Renal cortex interstitium (tissue), 15 donors: ENCODE measurements at places on chromosomes 5 and 9.

DNA sequence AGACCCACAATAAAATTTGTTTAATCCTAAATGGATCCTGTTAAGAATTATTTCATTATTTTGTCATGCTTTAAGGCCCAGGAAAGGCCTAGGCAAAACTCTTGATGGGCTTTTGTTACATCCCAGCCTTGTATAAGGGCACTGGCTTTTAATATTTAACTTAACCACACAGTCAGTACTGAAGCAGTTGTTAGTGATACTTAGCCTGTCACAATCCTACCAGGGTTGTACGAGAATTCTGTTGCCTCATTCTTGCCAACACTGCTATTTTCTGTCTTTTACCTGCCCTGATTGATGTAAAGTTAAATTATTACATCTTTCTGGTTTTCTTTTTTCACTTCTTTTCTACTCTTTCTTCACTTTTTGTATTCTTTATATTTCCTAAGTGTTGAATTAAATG is 10.9 kb downstream of the ZNF169 start:
- no peak for DNase-seq

- DNase-seq: no peak
Measured at GRCh38 chr9:100457517-100457916, 15.4 kb upstream of the TMEFF1 start.

GRCh38 chr5:129917224-129917623 is 13.0 kb downstream of the CHSY3 start:
- DNase-seq: no peak

GRCh38 chr9:82154573-82154972 is 166.0 kb downstream of the SPATA31D1 start:
- no peak for DNase-seq

GRCh38 chr5:160470437-160471361 is 49.0 kb downstream of the PTTG1 start:
- DNase-seq: no peak

GRCh38 chr5:123496892-123497291 is 15.1 kb upstream of the CSNK1G3 start:
- no peak for DNase-seq

- no peak for DNase-seq
Measured at GRCh38 chr5:83357621-83358231, 113.8 kb upstream of the VCAN start.

GRCh38 chr5:111930905-111931461 is 174.0 kb upstream of the NREP start:
- no peak for DNase-seq

DNA sequence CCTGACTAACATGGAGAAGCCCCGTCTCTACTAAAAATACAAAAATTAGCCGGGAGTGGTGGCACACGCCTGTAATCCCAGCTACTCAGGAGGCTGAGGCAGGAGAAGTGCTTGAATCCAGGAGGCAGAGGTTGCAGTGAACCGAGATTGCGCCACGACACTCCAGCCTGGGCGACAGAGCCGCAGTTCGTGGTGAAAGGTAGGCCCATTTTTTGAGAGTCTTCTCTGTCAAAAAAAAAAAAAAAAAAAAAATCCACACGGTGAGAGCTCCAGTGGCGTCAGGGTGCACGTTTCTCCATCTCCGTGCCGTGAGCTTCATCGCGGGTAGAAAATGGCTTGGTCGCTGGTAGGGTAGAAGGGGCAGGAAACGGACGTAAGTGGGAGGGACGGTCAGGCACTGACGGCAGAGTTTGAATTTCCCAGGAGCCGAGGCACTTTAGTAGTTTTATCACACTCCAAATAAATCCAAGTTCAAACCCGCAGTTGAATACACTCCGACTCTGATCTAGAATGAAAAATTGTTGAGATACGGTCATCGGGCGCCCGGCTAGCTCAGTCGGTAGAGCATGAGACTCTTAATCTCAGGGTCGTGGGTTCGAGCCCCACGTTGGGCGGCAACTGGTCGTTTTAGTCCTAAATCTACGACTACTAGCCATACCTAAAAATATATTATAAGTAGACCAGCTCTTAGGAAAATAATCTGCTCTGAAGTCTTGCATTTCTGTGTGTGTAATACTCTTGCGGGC is 2.4 kb upstream of the TRIM7 start:
- DNase-seq: no peak

GRCh38 chr5:151657114-151657513 is 29.6 kb downstream of the SPARC start:
- DNase-seq: no peak

DNA sequence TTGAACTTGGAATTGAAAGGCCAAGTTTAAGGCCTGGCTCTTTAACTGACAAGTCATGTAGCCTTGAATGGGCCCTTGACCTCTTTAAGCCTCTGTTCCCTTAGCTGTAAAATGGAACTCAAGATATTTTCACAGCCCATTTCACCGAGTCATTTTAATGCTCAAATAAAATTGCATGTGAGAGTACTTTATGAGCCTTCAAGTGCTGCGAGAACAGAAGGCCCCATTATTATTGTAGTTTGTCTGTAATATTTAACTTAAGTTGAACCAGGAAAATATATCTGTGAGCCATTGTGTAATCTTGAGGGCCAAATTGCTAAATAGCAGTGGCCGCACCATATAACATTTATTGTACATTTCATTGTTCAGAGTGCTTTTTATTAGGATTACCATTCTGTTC is 249.9 kb downstream of the NTRK2 start:
- DNase-seq: no peak

DNA sequence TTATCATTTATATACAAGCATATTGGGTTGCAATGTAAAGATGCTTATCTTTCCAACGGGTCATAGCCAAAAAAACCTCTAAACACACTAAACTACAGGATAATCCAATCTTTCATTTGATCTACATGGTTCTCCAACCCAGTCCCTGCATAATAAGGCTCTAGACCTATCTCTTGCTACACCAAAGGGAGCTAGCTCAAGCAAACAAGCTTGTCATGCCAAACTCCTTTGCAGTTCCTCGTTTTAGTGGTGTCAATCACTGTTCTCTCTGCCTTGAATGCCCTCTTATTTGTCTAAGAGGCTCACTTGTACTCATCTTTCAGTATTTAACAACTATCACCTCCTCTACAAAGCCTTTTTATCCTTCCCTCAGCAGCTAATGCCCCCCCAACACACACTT is 5.6 kb downstream of the HOMER1 start:
- no peak for DNase-seq

DNA sequence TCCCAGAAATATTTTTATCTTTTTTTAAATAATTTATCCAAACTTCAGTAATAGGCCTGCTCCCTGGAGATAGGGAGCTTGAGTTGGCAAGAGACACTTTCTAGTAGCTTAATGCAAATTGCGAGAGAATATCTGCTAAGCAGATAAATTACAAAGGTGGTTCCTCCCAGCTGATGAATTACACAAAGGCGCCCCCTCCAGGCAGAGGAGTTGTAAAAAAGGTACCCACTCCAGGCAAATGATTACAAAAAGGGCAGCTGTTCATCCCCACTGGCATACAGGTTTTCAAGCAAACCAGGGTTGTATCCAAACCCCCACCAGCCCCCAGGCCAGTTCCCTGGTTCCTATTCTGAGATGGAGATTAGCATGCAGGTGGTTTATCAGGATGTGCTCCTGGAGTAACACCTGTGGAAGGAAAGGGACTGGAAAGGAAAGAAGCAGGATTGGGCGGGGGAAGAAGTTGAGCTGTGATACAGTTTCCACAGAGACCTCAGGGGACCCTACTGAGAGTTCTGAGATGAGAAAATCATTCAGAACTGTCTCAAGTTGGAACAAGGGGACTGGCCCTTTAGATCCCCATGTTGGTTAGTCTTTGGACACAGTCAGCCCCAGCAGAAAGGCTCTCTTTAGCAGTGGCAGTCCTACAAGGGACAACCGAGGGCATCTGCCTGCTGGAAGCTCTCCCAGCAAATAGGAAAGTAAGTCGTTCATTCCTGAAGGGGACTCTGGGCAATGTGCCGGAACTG is 25.5 kb downstream of the ESM1 start:
- DNase-seq: no peak

DNA sequence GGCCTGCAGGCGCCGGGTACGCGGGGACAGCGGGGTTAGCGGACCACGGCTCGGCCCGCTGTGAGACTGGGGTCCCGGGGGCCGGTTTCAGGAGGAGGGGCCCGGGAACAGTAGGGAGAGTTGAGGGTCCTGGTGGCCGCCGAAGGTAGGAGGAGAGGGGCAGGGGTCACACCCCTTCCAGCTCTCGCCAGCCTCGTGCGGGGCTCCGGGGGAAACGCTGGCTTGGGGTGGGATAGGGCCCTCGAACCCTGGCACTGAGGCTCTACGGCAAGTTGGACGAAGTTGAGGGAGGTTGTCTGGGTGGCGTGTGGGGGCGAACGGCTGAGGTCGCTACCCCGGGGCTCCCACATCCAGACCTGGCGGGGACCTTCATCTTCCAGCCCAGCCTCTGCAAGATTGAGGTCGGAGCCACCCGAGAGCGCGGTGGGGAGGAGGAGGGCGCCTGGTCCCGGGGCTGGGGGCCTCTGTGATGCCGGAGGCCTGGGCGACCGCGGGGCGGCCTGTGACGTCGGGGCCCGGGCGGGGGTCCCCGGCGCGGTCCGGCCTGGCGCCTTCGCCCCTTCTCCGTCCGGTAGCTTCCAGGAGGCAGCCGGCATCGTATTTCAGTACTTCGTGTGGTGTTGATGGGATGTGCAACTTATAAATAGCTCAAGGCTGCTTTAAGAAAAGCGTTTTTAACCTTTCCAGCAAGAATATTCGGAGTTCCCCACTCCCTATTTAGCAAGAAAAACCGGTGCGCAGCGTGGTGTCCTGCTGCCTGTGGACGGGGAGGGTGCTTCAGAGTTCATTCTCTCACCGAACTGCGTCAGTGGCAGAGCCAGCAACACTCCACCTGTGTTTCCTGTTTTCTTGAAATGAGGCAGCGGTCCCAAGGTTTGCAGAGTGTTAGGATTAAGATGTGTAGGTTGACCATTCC is 902 bp downstream of the HABP4 start:
- DNase-seq: no peak

DNA sequence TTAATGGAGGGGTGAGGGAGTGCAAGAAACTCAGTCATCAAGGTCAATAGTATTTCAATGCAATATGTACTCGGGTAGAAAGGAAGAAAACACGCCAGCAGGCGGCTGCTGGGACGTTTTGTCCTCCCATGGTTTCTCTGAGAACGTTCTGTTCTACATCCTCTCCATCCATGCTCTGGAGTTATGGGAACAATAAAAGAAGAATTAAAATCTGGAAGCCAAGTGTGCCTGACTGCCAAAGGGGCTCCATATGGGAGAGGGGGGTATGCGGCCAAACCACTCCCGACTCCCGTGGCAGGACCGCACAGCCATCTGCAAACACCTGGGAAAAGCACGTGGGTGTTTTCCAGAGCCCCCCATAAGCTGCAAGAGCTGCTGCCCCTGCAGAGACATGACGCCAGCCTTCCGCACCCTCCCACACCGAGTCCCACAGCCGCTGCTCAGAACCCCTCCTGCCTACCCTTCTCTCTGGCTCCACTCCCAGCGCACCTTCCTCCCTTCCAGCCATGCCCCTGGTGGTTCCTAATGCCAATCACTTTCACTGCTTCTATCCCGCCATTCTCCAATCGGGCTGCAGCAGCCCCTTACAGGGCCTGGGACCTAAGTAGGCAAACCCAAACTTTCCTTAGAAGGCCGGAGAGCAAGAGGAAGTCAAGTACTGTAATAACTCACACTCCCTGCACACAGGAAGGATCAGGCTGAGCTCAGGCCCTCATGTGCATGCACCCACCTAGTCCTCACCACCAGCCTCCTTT is 241.6 kb downstream of the SYK start:
- no peak for DNase-seq

GRCh38 chr9:130900701-130901497 is 4.3 kb upstream of the QRFP start:
- no peak for DNase-seq

DNA sequence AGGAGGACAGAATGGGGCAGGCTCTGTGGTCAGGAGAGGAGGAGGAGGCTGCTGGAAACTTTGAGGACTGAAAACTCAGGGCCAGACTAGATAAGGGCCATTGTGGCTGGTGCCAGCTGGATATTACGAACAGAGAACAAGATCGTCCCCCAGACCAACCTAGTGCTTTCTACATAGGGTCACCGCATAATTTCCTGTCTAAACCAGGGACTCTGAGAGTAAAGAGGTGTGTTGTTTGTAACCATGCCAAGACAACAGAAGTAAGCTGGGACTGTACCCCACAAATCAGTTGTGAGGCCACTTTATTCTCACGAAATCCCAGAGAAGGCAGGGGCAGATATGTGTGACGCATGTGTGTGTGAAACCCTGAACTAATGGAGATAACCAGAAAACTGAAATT is 20.3 kb upstream of the GFPT2 start:
- no peak for DNase-seq

GRCh38 chr5:19258686-19259085 is 729.3 kb downstream of the CDH18 start:
- DNase-seq: no peak

DNA sequence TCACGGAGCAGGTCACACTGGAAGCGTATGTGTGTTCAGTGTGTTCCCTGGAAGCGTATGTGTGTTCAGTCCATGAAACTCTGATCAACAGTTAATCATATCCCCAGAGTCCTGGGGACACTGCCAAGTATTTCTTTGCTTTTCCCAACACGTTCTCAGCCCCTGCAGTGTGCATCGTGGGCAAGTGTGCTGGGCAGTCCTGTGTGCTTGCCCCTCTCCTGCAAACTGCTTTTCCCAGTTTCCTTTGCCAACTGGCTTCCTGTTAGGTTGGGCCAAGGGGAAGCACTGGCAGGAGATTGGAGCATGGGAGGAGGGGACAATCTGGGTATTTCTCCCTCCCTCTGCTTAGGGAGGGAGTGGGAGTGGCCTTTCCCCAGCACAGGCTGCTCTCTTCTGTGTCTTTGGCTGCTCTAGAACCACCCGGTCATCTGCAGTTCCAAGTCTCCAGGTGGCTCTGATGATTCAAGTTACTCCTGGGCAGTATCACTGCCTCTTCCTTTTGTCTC is 36.8 kb upstream of the NEK6 start:
- no peak for DNase-seq

DNA sequence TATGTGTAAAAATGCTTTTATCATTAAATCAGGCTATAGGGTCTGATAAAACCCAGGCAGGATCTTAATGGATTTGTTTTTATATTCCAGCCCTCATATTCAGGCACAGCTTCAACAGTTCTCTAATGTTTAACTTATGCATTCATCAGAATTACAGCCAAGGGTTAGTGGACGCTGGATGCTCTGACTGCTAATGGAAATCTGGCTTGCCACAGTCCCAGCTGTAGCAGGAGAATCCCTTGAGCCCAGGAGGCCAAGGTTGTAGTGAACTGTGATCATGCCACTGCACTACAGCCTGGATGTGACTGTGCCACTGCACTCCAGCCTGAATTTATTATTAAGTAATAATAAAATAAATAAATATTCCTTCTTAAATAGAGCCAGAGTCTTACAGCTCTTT is 98.0 kb downstream of the SLC25A46 start:
- DNase-seq: no peak

GRCh38 chr9:92738661-92739081 is 26.0 kb downstream of the BICD2 start:
- no peak for DNase-seq

DNA sequence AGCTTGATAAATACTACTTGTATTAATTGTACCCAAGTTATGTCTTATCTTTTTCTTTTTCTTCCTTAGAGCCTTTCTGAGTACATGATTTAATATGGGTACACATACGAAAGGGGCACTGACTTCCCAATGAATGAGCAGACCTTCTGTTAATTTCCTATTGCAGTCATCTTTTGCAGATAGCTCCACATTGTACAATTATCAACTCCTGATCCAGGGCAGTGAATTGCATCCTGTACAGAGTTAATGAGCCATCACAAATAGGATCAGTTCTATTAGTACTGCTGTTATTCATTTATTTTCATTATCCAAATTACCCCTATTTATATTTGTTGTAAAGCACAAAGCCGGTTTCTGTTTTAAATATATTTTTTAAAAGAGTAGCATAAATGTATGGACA is 105.6 kb downstream of the ADAMTSL1 start:
- DNase-seq: no peak
